ENCODE measurements at places on chromosomes 1 and 21.
A peak's percentile ranks its signal among the peaks of the same experiment; 100 is the strongest.

GRCh38 chr1:48552420-48552819 lies 80.4 kb upstream of the SPATA6 start:
- DNase-seq: no peak

DNA sequence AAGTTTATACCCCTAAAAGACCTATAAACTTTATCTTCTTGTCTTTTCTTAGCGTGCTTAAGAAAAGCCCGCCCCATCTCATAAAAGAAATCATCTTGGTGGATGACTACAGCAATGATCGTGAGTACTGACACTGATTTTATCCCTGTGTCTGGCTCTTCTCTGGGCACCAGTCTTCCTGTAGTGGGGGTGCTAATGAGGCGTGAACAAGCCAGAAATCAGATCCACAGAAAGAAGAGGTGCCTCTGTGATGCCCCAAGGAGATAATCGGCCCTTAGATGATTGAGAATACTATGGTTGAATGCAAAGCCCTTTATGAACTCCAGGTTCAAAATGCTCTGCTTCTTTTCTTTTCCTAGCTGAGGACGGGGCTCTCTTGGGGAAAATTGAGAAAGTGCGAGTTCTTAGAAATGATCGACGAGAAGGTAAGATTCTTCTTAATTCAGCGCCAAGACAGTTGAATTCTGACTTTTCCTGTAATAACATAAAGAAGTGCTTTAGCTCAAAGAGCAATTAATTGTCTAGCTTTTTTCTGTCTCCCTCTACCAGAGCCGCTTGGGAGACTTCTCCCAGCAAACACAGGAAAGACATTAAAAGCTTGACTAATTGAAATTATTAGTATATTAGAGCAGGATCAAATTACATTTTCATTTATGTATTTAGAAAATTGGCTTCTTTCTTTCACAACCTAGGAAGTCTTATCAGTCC lies 169.4 kb downstream of the GALNT2 start:
- DNase-seq: no peak

DNA sequence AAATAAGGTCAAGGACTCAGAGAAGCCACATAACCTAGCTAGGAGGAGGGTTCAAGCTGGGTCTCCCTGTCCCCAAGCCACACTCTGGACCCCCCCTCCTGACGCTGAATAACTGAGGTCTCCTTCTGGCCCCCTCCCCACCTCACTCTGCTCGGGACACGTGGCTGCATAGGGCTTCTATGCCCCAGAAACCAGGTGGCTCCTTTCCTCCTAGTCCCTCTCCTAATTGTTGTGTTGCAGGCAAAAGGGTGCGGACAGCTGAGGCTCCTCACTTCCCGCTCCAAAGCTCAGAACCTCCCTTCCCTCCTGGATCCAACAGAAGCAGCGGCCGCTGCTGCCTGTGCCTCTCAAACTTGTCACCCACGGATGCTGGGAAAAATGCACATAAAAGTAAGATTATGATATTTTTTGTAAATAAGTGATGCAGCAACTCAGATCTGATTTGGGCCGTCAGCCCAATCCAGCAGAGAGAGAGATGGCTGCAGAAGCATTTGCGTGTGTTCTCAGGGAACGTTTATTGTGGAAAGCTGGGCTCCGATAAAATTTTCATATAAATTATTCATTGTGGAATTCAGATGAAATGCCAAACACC lies 40.8 kb upstream of the C1orf174 start:
- DNase-seq: no peak

GRCh38 chr1:84632137-84632536 lies 57.9 kb upstream of the CTBS start:
- DNase-seq: no peak

GRCh38 chr21:41583274-41583790 lies 75.4 kb upstream of the TMPRSS2 start:
- DNase-seq: no peak

DNA sequence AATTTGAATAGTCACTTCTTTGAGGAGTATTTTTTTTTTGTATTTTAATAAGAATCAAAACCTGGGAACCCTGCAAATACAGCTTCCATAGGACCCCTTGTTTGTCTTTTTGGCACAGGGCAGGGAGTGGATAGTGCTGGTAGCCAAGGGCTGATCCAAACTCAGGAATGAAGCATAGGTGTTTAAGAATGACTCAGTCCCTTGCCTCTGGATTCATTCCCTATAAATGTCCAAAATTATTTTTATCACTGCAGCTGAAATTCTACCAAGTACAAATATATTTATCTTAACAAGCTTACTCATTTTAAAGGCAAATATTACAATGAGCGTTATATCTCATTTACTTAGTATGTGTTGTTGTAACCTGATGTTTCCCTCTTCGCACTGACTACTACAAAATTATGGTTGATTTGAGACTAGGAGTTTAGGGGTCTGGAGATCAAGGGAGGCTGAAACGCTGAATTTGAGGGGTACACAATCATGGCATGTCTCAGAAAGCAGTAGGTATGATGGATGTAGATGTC lies 278.6 kb upstream of the LYPLAL1 start:
- no peak for DNase-seq

GRCh38 chr1:88983791-88984559 lies 8.5 kb downstream of the KYAT3 start:
- DNase-seq: no peak

DNA sequence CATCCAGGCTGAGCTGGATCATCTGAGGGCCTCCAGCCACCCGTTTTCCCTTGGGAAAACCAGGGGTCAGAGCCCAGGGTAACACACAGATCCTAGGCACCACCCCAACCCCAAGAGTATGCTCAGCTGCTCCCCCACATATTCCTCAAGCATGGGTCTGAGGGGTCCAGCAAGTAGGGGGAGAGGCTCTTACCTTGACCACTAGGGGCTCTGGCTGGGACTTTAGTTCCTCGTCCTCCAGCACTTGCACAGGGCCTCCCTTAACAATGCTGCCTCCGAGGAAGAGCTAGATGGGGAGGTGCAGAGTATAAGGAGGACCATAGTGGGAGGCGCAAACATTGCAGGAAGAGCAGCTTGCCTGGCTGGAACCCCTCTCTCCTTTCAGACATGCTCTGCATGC lies 7.5 kb downstream of the SELENBP1 start:
- no peak for DNase-seq

- no peak for DNase-seq
These were observed 249.8 kb downstream of the USH2A start for GRCh38 chr1:216173376-216173995.

GRCh38 chr1:246035060-246035541 lies 472.0 kb downstream of the SMYD3 start:
- no peak for DNase-seq

GRCh38 chr1:10361515-10361914 lies 37.3 kb upstream of the PGD start:
- no peak for DNase-seq

DNA sequence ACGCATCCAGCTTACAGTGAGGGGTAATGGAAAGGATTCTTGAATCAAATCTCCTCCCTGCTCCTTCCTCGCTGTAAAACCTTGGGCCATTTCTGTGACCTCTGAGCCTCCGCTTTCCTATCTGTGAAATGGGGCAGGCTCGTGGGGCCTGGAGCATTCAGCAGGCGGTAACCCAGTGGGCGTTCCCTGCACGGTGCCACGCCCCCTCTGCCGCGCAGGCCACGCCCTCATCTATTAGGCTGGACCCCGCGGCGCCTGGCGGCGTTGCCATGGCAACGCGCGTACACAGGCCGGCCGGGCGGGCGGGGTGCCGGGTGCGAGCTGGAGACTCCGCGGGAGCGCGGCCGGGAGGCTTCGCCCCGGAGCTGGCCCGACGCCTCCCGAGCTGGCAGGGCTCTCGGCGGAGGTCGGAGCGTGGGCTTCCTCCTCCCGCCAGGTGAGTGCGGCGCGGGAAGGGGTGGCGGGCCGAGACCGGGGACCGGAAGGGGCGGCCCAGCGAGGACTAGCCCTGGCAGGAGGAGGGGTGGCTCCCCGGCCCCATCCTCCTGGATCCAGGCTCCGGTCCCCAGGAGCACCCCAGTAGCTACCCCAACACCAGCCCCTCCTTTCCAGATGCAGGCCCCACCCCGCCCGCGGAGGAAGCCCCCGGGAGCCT lies at the start of gene FHAD1:
Gene FHAD1, plus strand, starts transcription at position 264 of the 655 bp plus-strand sequence. CDS start 4,562 bp downstream, outside the sequence.
- DNase-seq: no peak

DNA sequence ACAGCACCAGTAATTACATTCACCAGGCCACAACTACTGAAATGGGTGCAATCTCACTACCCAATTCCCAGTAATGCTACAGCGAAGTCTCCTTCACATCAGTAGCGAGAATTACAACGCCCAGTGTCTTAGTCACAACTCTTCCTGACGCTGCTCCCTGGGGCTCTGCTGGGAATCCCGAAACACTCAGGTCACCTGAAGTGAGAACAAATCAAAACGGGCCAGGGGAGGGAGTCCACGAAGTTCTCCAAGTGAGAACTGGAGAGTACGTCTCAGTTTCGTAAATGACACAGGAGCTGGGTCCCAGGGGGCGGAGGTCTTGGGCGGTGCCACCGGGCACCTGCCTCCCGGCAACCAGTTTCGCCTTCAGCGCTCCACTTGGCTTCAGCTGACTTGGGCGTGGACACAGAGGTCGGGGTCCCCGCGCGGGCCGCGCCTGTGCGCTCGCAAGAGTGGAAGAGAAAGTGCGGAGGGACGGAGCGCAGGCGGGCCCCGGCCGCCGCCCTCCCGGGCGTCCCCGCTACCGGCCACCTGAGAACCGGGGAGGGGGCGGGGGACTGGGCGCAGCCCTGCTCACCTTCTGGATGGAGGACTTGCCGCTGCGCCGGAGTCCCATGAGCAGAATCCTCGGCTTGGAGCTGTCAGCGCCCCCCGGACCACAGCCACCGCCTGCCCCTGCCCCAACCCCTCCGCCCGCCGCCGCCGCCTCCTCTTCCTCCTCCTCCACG lies 575 bp downstream of the RRAGC start:
- DNase-seq: peak; percentile 3

GRCh38 chr1:228270032-228270431 lies 62.2 kb downstream of the OBSCN start:
- no peak for DNase-seq

- no peak for DNase-seq
These were observed 251.8 kb downstream of the RYR2 start for GRCh38 chr1:237293804-237294203.

GRCh38 chr1:28338897-28339296 lies 10.1 kb downstream of the MED18 start:
- DNase-seq: no peak

DNA sequence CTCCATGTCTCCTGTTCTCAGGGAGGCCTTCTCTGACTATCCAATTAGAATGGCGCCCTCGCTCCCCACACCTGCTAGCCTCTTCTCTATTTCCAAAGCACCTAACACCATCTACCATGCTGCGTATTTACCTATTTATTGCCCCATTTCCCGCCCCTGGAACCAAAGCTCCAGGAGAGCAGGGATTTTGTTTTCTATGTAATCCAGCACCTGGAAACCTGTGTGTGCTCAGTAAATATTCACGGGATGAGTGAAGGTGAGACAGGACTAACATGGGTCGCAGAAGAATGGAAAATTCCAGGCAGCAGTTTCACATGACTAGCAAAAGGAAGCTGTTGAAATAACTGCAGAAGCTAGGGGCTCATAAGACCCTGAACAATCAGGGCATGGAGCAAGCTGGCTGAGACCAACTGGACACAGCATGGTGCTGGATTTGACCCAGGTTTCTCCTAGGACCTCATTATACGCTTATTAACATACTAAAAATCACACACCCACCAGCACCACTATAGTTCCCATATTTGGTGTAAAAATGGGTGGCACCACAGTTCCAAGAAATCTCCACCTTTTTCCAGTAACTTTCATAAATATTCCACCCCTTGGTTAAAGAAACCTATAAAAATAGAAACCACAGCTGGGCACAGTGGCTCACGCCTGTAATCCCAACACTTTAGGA lies 15.1 kb upstream of the TENT5B start:
- DNase-seq: no peak

- no peak for DNase-seq
These were observed 85.4 kb upstream of the OLIG2 start for GRCh38 chr21:32940079-32941014.

DNA sequence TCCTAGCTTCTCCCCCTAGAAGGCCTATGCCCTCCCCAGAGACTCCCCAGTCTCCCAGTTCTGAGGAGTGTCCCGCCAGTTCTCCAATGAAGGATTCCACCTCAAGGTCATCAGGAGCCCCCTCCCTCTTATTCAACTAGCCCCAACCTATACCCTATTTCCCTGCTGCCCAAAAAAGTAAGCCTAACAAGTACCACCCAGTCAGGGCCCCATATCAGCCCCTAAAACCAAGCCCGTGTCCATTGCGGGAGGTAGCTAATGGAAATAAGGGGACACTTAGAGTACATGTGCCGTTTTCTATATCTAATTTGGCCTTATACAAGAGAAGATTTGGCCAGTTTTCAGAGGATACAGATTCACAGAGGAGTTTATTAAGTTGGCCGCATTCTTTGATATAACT lies 416.2 kb downstream of the MATN1 start:
- no peak for DNase-seq

GRCh38 chr1:3733883-3734589 lies 18.2 kb upstream of the CCDC27 start:
- DNase-seq: no peak

DNA sequence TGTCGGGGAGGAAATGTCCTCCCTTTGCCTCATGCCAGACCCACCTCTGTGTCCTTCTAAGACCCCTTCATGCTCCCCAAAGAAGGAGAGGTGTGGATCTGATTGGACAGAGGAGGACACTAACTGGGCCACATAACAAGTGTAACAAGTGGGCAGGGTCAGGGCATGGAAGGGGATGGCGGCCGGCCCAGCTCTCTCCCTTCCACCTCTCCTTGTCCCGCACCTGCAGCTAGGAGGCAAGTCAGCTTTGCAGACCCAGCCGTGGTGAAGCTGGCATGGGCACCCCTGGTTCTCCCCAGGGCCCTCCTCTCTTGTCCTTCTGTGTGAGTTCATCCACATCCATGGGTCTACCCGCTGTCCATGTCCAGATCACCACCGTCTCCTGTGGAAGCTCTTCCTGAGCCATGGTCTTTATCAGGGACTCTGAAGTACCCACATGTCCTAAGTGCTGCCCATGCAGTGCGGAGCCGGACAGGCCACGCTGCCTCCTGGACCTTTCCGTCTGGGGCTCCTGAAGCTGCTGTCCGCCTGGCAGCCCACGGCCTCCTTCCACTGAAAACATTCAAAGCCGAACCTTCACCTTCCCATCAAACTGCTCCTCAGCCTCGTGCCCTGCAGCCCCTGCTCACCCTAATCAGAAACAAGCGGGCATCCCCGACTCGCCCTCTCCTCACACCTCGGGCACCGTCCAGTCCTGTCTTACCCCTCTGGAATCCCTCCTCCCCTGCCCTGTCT lies 460.5 kb downstream of the PTPRU start:
- DNase-seq: no peak

GRCh38 chr1:243312952-243313634 lies 57.3 kb downstream of the SDCCAG8 start:
- no peak for DNase-seq

- DNase-seq: no peak
These were observed 4.8 kb upstream of the SLC35D1 start for GRCh38 chr1:67058761-67059160.

- DNase-seq: no peak
These were observed 26.9 kb upstream of the ESRRG start for GRCh38 chr1:216750031-216750627.

DNA sequence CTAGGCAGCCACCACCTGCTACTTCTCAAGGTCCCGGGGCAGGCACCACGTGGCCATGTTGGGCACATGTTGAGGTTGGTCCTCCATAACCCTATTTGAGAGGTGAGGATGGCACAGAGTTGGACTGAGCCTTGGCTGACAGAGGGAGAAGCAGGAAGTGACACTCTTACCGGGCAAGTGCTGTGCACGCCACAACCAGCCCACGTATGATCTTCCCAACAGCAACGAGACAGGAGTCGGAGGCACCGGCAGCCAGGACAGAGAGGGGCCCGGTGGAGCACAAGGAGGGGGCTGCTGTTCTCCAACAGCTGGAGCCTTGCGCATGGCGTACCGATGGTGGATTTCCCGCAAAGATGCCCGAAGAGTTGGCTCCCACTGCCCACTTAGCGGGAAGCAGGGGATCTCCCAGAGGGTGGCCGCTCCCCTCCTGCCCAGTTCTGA lies 3.4 kb downstream of the CLEC20A start:
- no peak for DNase-seq
